ENCODE measurements at places on chromosomes 4 and X.

DNA sequence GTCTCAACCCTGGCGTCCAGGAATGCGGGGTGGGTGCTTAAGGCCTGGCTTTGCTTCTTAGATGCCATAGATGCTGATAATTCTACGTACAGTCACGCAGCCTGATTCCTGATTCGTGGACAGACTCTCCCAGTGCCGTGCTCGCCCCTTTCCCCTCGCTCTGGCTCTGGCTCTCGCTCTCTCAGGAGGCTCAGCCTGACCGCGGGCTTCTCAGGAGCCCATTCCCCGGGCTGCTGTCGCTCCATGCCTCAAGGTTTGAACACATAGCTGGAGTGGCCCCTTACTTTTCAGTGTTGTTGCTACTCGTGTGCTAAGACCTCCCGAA, 59.2 kb upstream of the ZC4H2 start:
- H3K36me3 ChIP-seq, result no peaks in the 10 kb centered on the region
- peak overlapping the region; percentile 24 for H3K4me3 ChIP-seq
- H3K27me3 ChIP-seq, result no peaks in the 10 kb centered on the region
- peak overlapping the region; percentile 73 for H3K27ac ChIP-seq

- H3K4me1 ChIP-seq, result peaks cover 3% of the 10 kb centered on the region
- no peaks in the 10 kb centered on the region for H3K27me3 ChIP-seq
- H3K4me3 ChIP-seq, result no peak overlapping the region
- H3K36me3 ChIP-seq, result no peaks in the 10 kb centered on the region
- no peak overlapping the region for H3K27ac ChIP-seq
- DNase-seq, result no peak
Observed at GRCh38 chr4:41012293-41012692, 202.0 kb downstream of the APBB2 start.

- no peaks in the 10 kb centered on the region for H3K27me3 ChIP-seq
- no peaks in the 10 kb centered on the region for H3K36me3 ChIP-seq
- no peak overlapping the region for H3K4me3 ChIP-seq
- no peaks in the 10 kb centered on the region for H3K4me1 ChIP-seq
Observed at GRCh38 chrX:153819384-153820040, 10.8 kb downstream of the PDZD4 start.

DNA sequence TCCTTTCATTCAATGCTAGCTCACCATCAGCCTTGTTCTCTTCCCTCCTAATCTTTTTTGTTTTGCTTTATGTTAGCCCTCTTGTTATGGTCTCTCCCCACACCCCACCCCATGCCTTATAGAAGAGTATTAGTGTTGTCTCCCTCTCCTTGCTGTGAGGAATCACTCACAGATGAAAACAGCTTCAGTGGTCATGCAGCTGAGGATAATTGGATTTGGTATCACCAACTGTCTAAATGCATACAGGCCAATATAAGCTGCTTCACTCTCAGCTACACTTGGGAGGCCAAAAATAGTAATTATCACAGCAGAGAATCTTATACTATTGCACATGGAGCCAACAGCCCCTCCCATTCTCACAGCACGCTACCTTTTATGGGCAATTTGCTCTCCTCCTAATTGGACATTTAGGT, 494.6 kb upstream of the FAM241A start:
- no peak for DNase-seq
- no peak overlapping the region for H3K4me3 ChIP-seq
- no peaks in the 10 kb centered on the region for H3K27me3 ChIP-seq
- H3K27ac ChIP-seq, result no peak overlapping the region
- H3K4me1 ChIP-seq, result no peaks in the 10 kb centered on the region
- H3K36me3 ChIP-seq, result no peaks in the 10 kb centered on the region

GRCh38 chrX:25277574-25277973, 261.8 kb upstream of the ARX start:
- no peak overlapping the region for H3K27ac ChIP-seq
- no peaks in the 10 kb centered on the region for H3K27me3 ChIP-seq
- H3K4me3 ChIP-seq, result no peak overlapping the region
- H3K36me3 ChIP-seq, result no peaks in the 10 kb centered on the region
- no peaks in the 10 kb centered on the region for H3K4me1 ChIP-seq
